Forelimb muscle (tissue), 1 donor: ENCODE measurements at places on chromosomes 1 and 21. TPM values are rescaled to one million over a fixed set of nuclear protein-coding genes. Genes with fewer than 3 reads are reported as not detected.
A peak's percentile ranks its signal among the peaks of the same experiment; 100 is the strongest.

DNA sequence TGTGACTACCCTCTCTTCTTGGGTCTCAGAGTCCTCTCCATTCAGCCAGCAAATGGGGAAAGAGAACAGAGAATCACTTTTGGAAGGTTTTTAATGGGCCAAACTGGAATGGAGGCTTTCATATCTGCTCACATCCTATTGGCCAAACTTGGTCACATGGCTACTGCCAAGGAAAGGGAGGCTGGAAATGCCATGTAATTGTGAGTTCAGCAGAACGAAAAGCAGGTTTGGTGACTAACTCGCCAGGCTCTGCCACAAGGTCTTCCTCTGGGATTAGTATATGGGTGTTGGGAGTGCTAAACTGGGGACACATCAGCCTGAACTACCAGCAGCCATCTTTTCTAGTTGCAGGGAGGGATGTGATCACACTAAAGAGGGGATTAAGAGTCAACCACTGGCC lies 19.2 kb downstream of the RD3 start:
- no peak for DNase-seq

DNA sequence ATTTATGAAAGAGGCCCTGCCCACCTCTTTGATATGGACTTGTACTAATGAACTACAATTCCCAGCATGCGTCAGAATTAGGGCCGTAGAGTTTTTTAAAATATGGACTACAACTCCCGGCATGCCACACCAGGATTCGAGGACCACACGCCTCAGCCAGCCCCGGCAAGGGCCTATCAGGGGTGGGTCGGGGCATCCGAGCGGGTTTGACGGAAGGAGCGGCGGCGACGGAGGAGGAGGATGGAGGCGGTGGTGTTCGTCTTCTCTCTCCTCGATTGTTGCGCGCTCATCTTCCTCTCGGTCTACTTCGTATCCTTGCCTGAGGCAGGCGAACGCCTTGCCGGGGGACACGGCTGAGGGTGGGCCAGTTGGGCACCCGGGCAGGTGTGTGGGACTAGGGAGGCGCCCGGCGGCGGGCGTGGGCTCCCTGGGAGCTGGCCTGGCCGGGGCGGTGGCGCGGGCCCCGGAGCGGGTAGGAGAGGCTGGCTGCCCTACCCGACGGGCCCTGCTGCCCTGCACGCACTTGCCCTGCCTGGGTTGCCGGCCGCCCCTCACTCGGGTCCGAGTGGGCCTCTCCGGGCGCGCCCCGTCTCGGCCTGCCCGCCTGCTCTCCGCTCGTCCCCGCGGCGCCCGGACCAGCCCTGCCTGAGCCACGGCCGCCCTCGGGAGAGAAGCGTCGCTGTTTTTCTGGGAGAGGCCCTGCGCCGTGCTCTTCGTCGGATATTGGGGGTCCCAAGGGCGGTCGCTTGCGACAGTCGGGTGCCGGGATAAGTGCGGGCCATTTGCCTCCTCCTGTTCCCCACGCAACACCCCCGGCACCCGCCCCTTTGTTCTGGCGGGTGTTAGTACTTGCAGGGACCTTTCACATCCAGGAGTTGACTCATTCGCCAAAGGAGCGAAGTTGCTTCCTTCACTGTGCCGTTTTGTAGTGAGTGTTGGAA lies at the start of gene CNIH4:
Gene CNIH4, plus strand, starts transcription at position 195 of the 941 bp plus-strand sequence. Its CDS starts 46 bp downstream, at position 241.
- DNase-seq: peak; percentile 94

GRCh38 chr1:175225805-175226129 lies 33.2 kb upstream of the KIAA0040 start:
- DNase-seq: no peak

DNA sequence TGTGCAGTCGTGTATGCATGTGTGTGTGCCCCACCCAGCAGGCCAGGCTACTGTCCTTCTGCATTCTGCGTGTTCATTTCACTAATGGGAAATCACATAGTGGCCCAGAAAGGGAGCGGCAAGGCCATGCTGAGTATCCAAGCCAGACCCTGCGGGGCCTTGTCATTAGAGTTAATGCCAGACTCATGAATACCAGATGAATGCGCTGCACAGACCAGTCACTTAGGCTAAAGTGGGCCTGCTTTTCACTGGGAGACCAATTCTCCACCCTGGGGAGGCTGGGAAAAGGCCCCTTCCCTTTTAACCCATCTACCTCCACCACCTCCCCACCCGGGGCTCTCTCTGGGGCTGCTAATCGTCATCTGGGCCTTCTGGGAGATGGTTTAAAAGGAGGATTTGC lies 17.0 kb upstream of the GRIK3 start:
- DNase-seq: no peak

DNA sequence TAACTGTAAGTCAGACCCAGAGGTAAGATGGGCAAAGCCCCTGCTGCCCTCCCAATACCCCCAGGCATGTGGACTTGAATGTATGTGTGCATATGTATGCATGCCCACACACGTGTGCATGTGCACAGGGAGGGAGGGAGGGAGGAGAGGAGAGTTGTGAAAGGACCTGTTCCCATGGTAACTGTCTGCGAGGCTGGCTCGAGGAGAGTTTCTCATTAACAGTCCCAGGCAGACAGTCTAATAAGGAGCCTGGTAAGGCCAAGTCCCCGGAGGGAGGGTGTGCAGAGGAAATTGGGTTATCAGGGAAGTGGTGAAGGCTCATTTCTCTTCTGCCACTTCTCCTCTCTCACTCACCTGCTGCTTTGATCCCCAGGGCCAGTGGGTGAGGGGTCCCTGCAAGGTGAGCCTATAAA lies 74.9 kb downstream of the NFASC start:
- DNase-seq: no peak

The PIK3CD gene
- polyA plus RNA-seq: 1.9 TPM

The MROH9 gene
- polyA plus RNA-seq: not detected

The JAM2 gene
- polyA plus RNA-seq: 38.1 TPM

- no peak for DNase-seq
Observed at GRCh38 chr1:67886076-67886475, 52.8 kb upstream of the GNG12 start.

- DNase-seq: no peak
Observed at GRCh38 chr1:204623894-204624361, 61.6 kb downstream of the LRRN2 start.

GRCh38 chr1:98962156-98962555 lies 42.5 kb downstream of the PLPPR5 start:
- no peak for DNase-seq

- DNase-seq: no peak
Observed at GRCh38 chr1:206772243-206772937, at the start of gene IL10. IL10 (minus strand) TSS chr1:206772494; CDS start chr1:206772435, 59 bp downstream.

GRCh38 chr1:210949489-210949888 lies 184.5 kb downstream of the KCNH1 start:
- DNase-seq: no peak

DNA sequence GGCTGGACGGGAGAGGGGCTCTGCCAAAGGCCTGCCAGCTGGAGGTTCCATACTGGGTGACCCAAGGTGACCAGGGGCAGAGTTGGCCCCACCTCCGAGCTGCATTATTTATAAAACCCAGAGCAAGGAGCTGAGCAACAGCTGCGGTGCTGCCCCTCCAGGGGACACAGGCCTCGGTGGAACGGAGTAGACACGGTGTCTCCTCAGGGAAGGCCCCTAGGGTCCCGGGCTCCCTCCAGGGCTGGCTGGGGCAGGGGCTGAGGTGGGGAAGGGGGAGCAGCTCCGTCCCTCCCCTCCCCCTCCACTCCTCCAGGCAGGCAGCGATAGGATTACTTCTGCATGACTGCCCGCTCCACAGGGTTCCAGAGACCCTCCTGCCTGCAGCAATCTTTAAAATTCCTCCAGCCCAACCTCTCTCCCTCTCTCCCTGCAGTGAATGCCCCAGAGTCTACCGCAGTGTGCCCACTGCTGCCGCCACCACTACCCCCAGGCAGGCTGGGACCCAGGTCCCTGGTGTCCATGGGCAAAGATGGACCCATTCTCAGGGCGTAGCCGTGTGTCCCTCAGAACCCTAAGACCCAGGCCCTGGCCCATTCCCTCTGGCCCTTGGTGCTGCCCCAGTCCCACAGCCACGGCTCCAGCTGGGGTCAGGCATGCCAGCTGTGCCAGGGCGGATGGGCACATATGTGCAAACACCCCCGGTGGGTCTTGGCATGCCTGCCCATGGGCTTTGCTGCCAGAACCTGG lies 10.8 kb downstream of the AHDC1 start:
- DNase-seq: no peak

The RSPH1 gene
- 0.20 TPM for polyA plus RNA-seq

The GJB5 gene
- 0.16 TPM for polyA plus RNA-seq

The TLR5 gene
- 5.7 TPM for polyA plus RNA-seq

The SPRR1A gene
- polyA plus RNA-seq: not detected

DNA sequence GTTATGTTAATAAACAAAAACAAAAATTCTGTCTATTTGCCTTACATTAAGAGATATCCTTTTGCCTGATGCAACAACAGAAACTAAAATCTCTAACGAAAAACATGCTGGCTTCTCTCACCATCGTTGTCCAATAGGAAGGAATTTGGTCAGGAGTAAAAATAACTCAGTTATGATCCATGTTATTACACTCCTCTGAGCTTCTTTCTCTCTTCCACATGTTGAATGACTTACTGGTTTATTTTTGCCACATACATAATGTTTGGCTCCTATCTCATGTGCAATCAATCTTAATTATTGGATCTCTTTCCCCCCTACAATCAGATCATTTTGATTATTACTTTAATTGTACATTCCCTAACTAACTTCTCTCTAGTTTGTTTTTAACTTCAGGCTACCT lies 688.4 kb downstream of the USP25 start:
- peak; percentile 48 for DNase-seq

DNA sequence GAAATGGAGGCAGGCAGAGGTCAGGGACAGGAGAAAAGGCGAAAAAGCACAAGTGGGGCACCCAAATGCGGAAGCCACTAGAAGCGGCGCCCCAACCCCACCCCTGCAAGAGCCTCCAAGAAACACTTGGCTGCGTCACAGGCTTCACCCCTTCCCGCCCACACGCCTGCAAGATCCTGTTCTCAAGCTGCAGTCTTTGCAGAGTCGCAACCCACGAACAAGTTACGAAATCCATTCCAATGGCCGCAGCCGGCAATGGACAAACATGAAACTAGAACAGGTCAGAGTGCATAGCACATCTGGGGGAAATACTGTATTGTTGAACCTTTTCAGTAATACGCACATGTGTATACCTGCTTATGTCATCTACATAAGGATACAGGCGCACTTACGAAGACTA lies 103.6 kb downstream of the PSMG1 start:
- DNase-seq: no peak

GRCh38 chr1:61013946-61014667 lies 68.3 kb upstream of the NFIA start:
- DNase-seq: no peak

GRCh38 chr1:94406446-94406845 lies 11.7 kb upstream of the ABCD3 start:
- no peak for DNase-seq

DNA sequence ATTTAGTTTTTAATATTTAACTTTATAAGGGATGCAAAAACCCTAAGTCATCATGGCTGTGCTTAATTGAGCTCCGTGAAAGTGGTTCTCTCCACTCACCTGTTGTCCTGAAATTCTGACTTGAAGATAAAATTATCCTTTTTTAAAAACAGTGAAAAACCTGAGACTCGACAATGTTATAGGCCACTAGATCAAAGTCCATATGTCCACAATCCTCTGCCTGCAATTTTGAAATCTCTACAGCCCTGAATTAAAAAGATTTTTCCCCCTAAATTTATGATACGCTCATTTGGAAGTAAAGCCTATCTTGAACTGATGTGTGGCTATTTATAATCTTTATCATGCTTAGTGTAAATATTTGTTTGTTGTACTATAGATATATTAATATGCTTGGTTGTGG lies 18.7 kb downstream of the OSBPL9 start:
- no peak for DNase-seq

The FCER1G gene
- 13.2 TPM for polyA plus RNA-seq

DNA sequence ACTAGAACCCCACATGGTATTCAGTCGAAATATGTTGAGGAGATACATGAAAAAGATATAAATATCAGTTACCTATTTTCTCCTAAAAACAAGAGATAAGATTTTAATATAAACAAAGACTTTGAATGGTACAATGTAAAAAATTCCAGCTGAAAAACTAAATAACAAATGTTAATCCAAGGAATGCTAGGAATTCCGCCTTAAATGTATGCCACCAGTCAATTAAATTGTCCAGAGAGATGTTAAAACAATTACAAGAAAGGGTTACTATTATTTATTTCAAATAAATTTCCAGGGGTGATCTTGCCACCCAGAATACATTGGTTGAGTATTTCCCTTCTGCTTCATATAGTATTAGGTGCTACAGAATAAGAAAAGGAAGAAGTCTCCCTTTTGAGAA lies 4.2 kb downstream of the ADSS2 start:
- DNase-seq: no peak

GRCh38 chr1:17734609-17735008 lies 20.5 kb upstream of the ACTL8 start:
- DNase-seq: no peak

The MROH7 gene
- polyA plus RNA-seq: 6.0 TPM

DNA sequence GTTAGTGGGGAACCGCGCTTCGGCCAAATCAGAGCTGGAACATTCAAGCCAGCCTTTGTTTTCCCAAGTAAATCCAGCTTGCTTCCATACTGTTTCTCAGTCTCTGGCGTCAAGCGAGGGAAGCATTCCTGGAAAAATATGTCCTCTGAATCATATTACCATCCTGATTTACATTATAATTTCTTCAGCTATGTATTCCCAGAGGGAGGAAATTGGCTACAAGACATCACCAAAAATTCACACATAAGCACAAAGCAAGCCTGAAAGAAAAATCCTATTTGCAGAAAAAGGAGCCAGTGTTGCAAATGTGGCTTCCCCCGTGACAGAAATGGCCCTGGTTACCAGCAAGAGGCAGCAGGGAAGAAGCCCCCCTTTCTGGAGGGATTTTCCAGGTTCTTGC lies 233.3 kb downstream of the KCNJ6 start:
- DNase-seq: no peak

- no peak for DNase-seq
Observed at GRCh38 chr1:22736501-22737080, 26.0 kb downstream of the EPHB2 start.

The PERM1 gene
- 3.3 TPM for polyA plus RNA-seq

The PSMG1 gene
- polyA plus RNA-seq: 33.5 TPM

DNA sequence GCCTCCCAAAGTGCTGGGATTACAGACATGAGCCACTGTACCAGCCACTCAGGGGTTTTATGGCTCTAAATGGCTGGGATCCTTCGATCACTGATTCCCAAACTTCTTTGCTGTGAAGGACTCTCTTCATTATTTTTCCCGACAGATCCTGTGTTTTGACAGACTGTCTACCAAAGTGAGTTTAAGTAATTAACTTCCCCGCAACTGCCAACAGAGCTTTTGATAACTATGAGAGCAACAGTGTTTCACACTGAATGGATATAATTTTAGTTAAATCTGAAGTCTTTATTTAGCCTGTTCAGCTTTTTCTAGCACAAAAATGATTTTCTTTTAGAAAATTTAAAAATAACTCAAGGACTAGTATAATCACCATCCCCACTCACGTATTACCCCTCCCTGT lies 12.6 kb upstream of the RABIF start:
- DNase-seq: no peak

The WLS gene
- polyA plus RNA-seq: 73.4 TPM

The TNNI3K gene
- polyA plus RNA-seq: 1.8 TPM

GRCh38 chr1:235745503-235746136 lies 96.0 kb upstream of the GNG4 start:
- no peak for DNase-seq
